BJ (cell line): ENCODE measurements at places on chromosomes 13 and 19. TPM values are rescaled to one million over a fixed set of nuclear protein-coding genes. Genes with fewer than 3 reads are reported as not detected.

DNA sequence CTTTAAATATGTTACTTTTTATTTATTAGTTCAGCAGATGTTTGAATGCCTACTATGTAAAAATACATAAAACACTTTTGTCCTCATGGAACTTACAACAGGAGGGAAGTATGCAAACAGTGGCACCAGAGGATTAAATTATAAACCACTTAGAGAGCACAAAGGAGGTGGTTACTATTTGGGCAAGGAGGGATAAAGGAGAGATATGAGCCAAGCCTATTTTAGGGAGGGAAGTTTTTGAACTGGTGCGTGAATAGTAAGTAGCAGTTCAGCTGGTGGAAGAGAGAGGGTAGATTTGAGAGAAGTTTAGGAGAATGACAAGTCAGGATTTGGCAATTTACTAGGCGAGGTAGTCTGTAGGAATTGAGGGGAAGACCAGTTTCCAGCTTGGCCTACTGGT is 8.6 kb downstream of the AKAP11 start:
- DNase-seq: no peak

GRCh38 chr19:49758292-49758691 is 4.8 kb downstream of the TSKS start:
- DNase-seq: peak; percentile 59

DNA sequence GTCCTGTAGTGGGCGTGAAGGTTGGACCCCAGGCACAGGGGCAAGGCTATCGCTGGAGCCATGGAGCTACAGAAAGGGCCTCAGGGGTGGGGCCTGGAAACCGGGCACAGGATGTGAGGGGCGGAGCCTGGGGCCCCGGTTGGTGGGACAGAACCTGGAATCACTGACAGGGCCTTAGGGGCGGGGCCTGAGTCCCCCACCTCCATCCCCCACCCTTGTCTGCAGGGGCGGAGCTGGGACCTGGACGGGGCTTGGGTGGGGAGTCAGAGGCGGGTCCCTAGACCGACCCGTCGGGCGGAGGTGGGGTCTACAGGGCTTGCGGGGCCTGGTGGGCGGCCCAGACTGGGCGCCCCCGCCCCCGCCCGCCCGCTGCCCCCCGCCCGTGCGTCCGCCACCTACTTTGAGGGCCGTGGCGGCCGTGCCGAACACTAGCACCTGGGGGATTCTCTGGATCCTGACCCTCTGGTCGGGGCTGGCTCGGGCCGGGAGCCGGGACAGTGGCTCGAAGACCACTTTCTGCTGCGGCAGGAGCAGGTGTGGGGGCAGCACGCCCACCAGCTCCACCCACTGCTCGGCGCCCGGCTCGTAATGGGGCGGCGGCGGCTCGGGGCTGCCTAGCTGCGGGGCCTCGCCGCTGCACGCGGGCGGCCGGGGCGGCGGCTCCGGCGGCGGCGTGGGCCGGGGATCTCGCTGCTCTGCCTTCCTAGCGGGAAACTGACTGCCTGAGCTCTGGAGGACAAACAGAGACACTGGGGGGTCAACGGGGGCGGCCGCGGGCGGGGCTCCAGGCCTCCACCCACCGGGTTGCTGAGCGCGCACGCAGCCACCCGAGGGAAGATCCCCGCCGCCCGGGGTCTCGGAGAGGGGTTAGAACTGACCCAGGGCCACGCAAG is 26.3 kb downstream of the DCAF15 start:
- DNase-seq: no peak

The CEACAM1 gene
- 0.11 TPM in 1 of 2 replicates, not detected in the other for polyA plus RNA-seq

DNA sequence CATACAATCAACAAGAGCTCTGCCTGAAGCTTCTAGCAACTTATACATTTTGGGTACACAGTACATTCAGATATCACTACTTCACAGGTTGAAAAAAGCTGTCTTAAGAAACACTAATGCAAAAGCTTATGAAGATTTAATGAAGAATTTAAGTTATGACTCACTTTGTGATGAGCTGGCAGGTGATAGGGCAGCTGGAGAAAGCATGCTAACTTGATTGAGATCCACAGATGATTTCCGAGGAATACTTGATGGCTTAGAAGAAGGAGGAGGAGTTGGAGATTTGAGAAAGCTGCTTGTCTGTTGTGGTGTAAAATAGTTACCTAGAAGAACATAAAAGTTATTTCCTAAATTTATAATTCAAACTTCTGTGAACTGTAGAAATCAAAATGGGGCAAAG is 23.3 kb downstream of the EXOSC8 start:
- no peak for DNase-seq

- DNase-seq: no peak
These were observed 864.1 kb downstream of the DIAPH3 start for GRCh38 chr13:59299584-59299983.
